Astrocyte of the spinal cord (primary cell): ENCODE measurements at places on chromosomes 13 and 19.
A peak's percentile ranks its signal among the peaks of the same experiment; 100 is the strongest.

DNA sequence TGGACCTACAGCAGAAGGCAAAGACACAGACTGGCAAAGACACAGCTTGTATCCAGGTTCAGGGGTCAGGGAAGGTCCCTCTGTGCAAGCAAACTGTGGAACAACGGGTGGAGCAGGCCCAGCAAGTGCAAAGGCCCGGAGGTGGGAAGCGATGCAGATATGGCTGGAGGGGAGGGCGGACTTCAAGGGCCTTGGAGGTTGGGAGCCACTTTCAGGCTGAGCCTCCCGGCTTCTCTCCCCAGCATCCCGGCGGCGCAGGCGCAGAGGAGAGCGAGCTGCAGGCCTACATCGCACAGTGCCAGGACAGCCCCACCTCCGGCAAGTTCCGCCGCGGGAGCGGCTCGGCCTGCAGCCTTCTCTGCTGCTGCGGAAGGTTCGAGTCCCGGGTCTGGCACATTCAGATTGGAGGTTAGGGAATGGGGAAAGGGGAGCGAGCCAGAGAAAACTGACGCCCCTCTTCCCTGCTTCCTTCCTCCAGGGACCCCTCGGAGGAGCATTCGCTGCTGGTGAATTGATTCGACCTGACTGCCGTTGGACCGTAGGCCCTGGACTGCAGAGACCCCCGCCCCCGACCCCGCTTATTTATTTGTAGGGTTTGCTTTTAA lies 2.1 kb upstream of the PNPLA6 start:
- DNase-seq: peak; percentile 37

DNA sequence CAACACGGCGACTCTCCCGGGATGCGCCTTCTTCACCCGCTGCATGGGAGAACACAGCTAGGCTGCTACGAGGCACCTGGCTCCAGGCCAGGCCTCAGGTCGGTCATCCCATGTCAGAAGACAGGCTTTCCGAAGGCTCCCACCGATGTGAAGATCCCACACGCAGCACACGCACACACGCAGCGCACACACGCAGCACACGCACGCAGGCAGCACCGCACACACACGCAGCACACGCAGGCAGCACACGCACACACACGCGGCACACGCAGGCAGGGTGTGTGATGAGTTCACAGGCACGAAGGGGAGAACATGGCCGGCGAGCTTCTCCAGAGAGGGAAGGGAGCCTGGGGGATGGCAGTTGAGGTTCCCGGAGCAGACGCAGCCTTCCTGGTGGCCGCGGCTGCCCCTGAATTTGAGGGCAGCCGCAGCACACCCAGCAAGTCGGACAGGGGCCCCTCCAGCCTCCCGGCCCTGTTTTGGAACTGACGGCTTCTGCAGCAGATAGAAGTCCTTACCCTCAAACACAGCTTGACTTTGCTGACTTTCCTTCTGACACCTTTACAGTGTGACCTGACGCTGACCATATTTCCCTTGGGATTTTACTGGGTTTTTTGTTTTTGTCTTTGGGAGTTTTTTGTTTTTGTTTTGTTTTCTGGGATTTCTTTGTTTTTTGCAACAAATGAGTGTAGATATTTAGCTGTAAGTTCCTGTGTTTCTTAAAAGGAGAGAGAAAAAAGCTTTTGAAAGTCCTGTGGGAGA lies 55.9 kb downstream of the RASA3 start:
- DNase-seq: no peak

- DNase-seq: no peak
Observed at GRCh38 chr13:40911341-40911740, 107.8 kb downstream of the ELF1 start.

- DNase-seq: no peak
Observed at GRCh38 chr13:110610955-110611595, 4.3 kb upstream of the NAXD start.

DNA sequence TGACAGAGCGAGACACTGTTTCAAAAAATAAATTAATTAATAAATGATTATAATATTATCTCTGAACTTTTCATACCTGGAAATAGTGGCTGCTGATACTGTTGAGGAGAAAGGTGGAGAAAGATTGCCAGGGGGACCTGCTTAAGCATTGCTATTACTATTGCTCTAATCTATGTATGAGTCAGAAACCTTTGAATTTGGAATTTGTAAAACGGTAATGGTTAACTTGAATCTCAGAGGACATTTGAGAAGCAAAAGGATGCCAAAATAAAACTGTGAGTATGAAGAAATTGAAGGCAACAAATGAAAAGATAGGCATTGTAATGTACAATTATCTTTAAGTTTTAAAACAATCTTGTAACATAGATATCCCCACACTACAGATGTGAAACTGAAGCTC lies 5.2 kb downstream of the MRPL57 start:
- no peak for DNase-seq
